ENCODE measurements at places on chromosomes 11 and 22. TPM values are rescaled to one million over a fixed set of nuclear protein-coding genes. Genes with fewer than 3 reads are reported as not detected.

NLRX1 gene
- 22.6 TPM for total RNA-seq

SLC22A8 gene
- not detected for total RNA-seq

CELSR1 gene
- total RNA-seq, result 65.9 TPM

CDC42BPG gene
- total RNA-seq, result 11.2 TPM

FAR1 gene
- 56.8 TPM for total RNA-seq

OR8A1 gene
- total RNA-seq, result not detected

MPZL3 gene
- total RNA-seq, result 22.6 TPM

NXPE4 gene
- total RNA-seq, result not detected

CBY1 gene
- total RNA-seq, result 32.4 TPM

DNA sequence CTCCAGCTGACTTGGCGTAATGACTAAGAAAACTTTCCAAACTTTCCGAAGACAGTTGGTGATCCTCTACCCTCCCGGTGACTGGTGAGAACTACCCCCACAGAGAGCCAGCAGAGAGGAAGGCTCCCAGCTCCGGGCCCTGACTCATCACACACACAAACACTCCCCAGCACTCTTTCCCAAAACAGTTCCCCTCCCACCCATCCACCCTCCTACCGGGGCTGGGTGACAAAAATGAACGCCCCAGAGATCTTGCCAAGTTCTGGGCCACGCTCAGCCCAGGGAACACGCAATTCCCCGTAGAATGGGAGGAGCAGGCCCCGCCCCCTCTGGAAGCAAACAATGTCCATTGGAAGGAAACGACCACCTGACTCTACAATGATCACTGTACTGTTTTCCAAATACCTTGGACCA, 21.3 kb upstream of the JAM3 start:
- H3K27me3 ChIP-seq, result peaks cover 15% of the 10 kb centered on the region
- no peaks in the 10 kb centered on the region for H3K36me3 ChIP-seq
- DNase-seq, result no peak
- no peak overlapping the region for H3K27ac ChIP-seq
- peaks cover 5% of the 10 kb centered on the region for H3K4me1 ChIP-seq

DNA sequence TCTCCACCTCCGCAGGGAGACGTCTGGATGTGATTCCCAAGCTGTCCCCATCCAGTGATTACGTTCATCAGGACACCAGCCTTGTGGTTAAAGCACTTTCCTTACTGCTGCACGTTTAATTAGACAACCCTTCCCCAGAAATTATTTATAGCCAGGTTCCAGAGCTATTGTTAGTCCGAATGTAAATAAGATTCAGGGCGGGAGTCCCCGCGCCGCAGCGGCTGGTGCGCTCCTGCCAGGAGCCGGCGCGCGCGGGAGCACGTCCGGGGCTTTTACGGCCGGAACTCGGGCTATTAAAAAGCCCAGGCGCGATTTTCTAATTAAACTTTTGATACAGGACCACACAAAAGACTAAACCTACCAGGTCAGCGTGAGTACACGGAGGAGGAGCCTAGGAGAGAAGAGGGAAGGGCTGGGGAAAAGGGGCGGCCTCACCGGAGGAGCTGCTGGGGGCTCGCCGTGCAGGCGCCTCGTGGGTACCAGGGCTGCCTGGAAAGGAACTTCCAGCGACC, 538.3 kb downstream of the OPCML start:
- H3K27me3 ChIP-seq, result peaks cover 41% of the 10 kb centered on the region
- no peak overlapping the region for H3K4me3 ChIP-seq
- no peaks in the 10 kb centered on the region for H3K36me3 ChIP-seq
- no peaks in the 10 kb centered on the region for H3K4me1 ChIP-seq

- peaks cover 2% of the 10 kb centered on the region for H3K36me3 ChIP-seq
- no peaks in the 10 kb centered on the region for H3K4me1 ChIP-seq
- peak overlapping the region; percentile 88 for H3K27ac ChIP-seq
- peak; percentile 59 for DNase-seq
Observed at GRCh38 chr22:31210556-31211421, 1.3 kb upstream of the LIMK2 start.

GRCh38 chr22:46575911-46576555, 38.6 kb upstream of the CELSR1 start:
- peak overlapping the region; percentile 73 for H3K27ac ChIP-seq
- peaks cover 41% of the 10 kb centered on the region for H3K4me1 ChIP-seq
- no peaks in the 10 kb centered on the region for H3K27me3 ChIP-seq
- peak; percentile 38 for DNase-seq
- H3K4me3 ChIP-seq, result peak overlapping the region; percentile 34
- H3K36me3 ChIP-seq, result no peaks in the 10 kb centered on the region

GRCh38 chr11:9277176-9277575, 12.0 kb upstream of the DENND5A start:
- peaks cover 1% of the 10 kb centered on the region for H3K4me1 ChIP-seq
- H3K4me3 ChIP-seq, result no peak overlapping the region
- DNase-seq, result no peak
- H3K27me3 ChIP-seq, result no peaks in the 10 kb centered on the region
- H3K36me3 ChIP-seq, result peaks cover 2% of the 10 kb centered on the region
- H3K27ac ChIP-seq, result no peak overlapping the region

DNA sequence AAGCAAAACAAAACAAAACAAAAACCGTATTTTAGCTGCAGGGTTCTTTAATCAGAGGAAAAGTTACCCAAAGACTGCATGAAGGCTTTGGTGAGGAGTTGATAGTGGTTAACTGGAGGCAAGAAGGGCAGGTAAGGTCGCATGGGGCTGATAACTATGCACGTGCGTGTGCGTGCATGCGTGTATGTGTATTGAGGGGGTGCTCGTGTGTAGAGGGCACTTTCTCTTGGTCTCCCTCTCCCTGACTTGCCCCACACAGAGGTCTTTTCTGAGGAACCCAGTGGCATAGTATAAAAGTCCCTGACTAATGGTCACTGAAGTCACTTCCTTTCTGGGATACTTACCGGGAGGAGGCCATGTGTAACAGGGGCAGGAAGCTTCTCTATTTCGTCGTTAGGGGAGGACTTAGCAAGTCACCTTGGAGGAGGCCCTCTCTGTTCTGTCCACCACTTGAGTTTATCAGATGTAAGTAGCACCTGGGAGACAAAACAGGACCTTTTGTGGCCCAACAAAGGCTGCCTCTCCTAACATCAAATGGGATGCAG, 20.1 kb upstream of the FCHSD2 start:
- H3K36me3 ChIP-seq, result no peaks in the 10 kb centered on the region
- peaks cover 12% of the 10 kb centered on the region for H3K4me1 ChIP-seq
- no peak overlapping the region for H3K4me3 ChIP-seq
- no peak overlapping the region for H3K27ac ChIP-seq
- no peaks in the 10 kb centered on the region for H3K27me3 ChIP-seq

DNA sequence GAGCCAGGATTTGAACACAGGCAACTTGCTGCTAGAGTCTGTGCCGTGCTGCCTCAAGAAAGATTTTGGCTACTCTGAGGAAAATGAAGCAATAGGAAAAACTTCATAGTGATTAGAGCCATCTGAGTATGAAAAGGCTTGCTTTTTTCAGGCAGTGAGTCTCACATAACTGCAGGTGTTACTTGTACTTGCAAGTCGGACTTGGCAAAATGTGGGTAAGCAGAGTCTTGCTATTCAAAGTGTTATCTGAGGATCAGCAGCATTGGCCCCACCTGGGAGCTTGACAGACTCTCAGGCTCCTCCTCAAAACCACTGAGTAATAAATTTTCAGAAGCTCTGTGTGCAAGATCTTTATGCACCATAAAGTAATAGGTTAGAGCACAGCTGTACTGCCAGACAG, 18.1 kb downstream of the RNF141 start:
- no peaks in the 10 kb centered on the region for H3K27me3 ChIP-seq
- H3K4me3 ChIP-seq, result no peak overlapping the region
- H3K4me1 ChIP-seq, result peaks cover 2% of the 10 kb centered on the region
- peaks cover 23% of the 10 kb centered on the region for H3K36me3 ChIP-seq

DNA sequence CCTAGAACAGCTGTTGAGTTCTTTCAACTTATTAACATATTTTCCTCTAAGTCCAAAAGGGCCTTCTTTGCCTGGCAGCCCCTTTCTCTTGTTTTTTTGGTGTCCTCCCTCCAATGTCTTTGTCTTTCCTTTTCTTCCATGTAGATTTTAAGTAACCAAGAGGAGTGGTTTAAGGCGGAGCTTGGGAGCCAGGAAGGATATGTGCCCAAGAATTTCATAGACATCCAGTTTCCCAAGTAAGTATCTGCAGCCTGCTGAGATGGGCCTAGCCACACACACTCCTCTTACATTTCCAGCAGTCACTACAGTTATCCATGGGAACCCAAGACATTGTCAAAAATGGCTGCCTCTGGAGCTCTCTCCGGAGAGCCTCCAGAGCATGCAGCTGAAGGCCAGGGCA, 4.5 kb upstream of the TMA7B start:
- no peak overlapping the region for H3K4me3 ChIP-seq
- no peak for DNase-seq
- no peaks in the 10 kb centered on the region for H3K27me3 ChIP-seq
- H3K4me1 ChIP-seq, result no peaks in the 10 kb centered on the region
- H3K36me3 ChIP-seq, result no peaks in the 10 kb centered on the region

DNA sequence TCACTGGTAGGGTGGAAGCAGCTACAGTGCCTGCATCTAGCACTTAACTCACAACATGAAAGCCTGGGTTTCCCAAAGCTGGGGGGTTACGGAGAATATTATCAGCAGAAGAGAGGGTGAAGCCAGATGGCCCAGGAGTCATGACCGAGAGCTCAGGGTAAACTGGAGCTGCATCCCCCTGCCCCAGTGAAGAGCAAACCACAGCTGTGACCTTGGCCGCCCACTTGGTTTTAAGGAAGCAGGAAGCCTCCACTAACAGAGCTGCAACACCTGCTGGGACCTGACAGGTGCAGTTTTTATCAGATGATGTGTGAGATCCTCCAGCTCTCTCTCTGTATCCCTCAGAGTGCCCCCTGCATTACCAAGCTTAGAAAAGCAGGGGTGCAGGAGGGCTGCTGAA, 20.9 kb downstream of the TCP11L1 start:
- no peaks in the 10 kb centered on the region for H3K4me1 ChIP-seq
- peaks cover 19% of the 10 kb centered on the region for H3K36me3 ChIP-seq
- H3K4me3 ChIP-seq, result no peak overlapping the region
- no peaks in the 10 kb centered on the region for H3K27me3 ChIP-seq
- DNase-seq, result no peak

DNA sequence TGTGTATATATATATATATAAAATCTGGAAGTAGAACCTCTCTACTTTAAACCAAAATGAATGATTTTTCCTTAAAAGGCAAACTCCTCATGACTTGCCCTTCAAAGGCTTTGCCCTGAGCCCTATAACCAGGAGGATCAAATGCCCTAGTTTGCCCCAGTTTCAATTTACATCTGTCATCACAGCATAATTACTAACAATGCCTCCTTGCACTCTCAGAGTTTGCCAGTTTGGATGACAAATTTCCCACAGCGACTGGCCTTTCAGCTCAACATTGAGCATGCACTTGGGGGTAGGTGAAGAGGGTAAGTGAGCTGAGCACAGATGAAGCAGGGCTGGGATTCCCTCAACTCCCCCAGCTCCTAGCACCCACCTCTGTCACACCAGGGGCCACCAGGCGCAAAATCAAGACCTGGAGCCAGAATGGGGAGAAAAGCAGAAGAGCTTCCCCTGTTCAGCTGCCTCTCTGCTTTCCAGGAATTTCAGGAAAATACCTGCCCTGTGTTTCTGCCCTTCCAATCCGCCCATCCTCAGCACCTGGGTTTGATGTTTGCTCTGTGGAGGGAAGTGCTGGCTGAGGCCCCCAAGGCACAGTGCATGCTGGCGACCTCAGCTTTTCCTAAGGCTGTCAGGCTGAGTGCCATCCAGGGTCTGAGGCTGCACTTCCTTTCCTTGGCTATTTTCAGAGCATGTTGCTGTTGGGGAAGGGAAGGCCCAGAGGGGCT, 67.5 kb downstream of the ADAMTS15 start:
- DNase-seq, result no peak
- H3K27me3 ChIP-seq, result no peaks in the 10 kb centered on the region
- no peak overlapping the region for H3K4me3 ChIP-seq
- no peaks in the 10 kb centered on the region for H3K36me3 ChIP-seq
- H3K4me1 ChIP-seq, result peaks cover 2% of the 10 kb centered on the region
- H3K27ac ChIP-seq, result no peak overlapping the region

DNA sequence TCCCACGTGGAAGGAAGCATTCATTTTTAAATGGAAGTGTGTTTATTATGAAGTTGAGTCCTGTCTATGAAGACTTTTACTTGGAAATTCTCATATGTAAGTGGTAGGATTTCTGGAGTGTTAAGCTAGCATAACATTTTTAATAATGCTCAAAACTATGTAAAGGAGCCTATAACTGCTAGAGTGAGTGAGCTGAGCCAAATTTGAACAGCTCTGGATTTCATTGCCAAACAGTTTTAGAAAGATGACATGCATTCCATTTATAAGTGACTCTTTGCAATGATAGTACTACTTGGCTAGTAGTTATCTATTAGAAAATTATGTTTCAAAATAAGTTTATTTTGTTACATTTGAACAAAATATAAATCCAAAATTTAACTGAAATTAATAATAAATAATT, 721.2 kb downstream of the LUZP2 start:
- H3K4me1 ChIP-seq, result no peaks in the 10 kb centered on the region
- H3K27me3 ChIP-seq, result no peaks in the 10 kb centered on the region
- no peaks in the 10 kb centered on the region for H3K36me3 ChIP-seq

GRCh38 chr22:43860126-43860525, 2.2 kb downstream of the SULT4A1 start:
- peaks cover 31% of the 10 kb centered on the region for H3K27me3 ChIP-seq
- no peak for DNase-seq
- H3K36me3 ChIP-seq, result no peaks in the 10 kb centered on the region

GRCh38 chr22:43006016-43006505, 8.9 kb downstream of the PACSIN2 start:
- no peaks in the 10 kb centered on the region for H3K36me3 ChIP-seq
- DNase-seq, result no peak
- H3K4me3 ChIP-seq, result no peak overlapping the region
- peaks cover 23% of the 10 kb centered on the region for H3K4me1 ChIP-seq
- H3K27ac ChIP-seq, result peak overlapping the region; percentile 61

- H3K36me3 ChIP-seq, result no peaks in the 10 kb centered on the region
- H3K4me3 ChIP-seq, result no peak overlapping the region
- H3K4me1 ChIP-seq, result no peaks in the 10 kb centered on the region
- no peaks in the 10 kb centered on the region for H3K27me3 ChIP-seq
- no peak for DNase-seq
- no peak overlapping the region for H3K27ac ChIP-seq
Observed at GRCh38 chr11:45109400-45109799, 37.0 kb upstream of the PRDM11 start.

Measured in lung (tissue), 17 donors.